ENCODE measurements at places on chromosomes 16 and 17. TPM values are rescaled to one million over a fixed set of nuclear protein-coding genes. Genes with fewer than 3 reads are reported as not detected.

GRCh38 chr16:86618431-86619238, 40.3 kb downstream of the FOXL1 start:
- peak; percentile 81 for DNase-seq

GRCh38 chr17:63774141-63774968, at the start of gene DDX42:
Gene DDX42, plus strand, starts transcription at chr17:63774170. Its CDS starts 12,880 bp downstream, at chr17:63787050.
- peak; percentile 63 for DNase-seq

DNA sequence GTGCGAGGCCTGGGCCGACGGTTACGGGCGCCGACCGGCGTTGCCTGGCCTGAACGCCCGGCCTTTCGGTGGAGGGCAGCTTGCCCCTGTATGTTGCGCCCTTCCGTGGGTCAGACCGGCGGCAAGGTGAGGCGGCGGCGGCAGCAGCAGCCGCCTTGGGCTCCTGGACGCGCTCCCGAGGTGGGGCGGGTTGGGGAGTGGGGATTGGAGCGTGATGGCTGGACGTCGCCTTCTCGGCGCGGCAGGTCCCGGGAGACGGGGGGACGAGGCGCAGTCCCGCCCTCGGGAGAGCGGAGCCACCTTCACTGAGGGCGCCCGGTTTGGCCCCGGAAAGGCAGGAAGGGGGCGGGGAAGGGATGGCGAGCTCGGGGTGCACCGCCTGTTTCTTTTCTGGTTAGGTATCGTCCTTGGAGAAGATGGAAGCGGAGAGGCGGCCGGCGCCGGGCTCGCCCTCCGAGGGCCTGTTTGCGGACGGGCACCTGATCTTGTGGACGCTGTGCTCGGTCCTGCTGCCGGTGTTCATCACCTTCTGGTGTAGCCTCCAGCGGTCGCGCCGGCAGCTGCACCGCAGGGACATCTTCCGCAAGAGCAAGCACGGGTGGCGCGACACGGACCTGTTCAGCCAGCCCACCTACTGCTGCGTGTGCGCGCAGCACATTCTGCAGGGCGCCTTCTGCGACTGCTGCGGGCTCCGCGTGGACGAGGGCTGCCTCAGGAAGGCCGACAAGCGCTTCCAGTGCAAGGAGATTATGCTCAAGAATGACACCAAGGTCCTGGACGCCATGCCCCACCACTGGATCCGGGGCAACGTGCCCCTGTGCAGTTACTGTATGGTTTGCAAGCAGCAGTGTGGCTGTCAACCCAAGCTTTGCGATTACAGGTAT, 671 bp downstream of the DGKE start:
- no peak for DNase-seq

- DNase-seq: no peak
Observed at GRCh38 chr17:59436900-59437299, 105.4 kb downstream of the YPEL2 start.

- DNase-seq: peak; percentile 38
Observed at GRCh38 chr17:65229621-65229995, 92.4 kb downstream of the RGS9 start.

The SLC46A1 gene
- 1.4 TPM for total RNA-seq

DNA sequence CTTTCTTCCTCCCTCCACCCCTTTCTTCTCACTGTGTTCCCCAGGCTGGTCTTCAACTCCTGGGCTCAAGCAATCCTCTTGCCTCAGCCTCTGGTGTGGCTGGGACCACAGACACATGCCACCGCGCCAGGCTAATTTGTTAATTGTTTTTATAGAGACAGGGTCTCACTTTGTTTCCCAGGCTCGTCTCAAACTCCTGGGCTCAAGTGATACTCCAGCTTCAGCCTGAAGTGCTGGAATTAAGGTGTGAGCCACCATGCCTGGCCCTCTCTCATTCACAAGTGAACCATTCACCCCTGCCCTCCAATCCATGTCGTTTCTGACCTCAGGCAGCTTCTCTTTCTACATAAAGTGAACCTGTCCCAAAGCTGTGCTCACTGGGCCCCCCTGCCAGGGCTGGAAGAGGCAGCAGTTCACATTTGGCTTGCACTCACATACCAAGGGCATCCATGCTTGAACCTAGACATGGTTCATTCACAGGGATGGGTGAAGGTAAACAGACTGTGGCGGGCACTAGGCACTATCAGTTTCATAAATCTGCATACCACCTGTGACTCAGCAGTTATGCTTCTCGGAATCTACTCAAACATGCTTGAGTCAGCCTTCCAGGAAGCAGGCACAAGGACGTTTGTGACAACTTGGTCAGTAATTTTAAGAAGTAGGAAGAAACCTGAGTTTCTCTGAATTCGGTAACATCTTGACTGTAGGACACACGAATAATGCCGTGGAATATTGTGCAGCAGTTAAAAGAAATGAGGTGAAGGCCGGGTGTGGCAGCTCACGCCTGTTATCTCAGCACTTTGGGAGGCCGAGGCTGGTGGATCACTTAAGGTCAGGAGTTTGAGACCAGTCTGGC, 6.0 kb upstream of the RNF213 start:
- DNase-seq: peak; percentile 90

GRCh38 chr17:5583426-5584382, 605 bp downstream of the NLRP1 start:
- DNase-seq: no peak

DNA sequence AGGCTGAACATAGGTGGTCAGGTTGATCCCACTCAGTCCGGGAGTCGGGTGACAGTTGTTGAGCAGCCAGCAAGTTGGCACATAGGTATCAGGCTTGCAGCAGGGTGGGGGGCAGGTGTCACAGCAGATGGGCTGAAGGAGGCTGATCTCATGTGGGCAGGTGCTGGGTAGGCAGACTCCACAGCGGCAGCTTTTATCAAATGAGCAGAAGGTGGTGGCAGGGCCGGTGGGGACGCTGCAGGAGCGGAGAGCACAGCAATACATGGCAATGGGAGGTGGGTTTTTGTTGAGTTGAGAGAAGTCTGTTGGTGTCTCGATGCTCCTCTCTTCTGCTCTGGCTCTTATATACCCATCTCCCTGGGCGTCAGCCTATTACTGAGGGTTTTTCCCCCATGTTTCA, at the start of gene KRTAP3-1:
Gene KRTAP3-1, minus strand, starts transcription at position 318 of the 400 bp plus-strand sequence. Its CDS starts 54 bp downstream, at position 264.
- DNase-seq: no peak

DNA sequence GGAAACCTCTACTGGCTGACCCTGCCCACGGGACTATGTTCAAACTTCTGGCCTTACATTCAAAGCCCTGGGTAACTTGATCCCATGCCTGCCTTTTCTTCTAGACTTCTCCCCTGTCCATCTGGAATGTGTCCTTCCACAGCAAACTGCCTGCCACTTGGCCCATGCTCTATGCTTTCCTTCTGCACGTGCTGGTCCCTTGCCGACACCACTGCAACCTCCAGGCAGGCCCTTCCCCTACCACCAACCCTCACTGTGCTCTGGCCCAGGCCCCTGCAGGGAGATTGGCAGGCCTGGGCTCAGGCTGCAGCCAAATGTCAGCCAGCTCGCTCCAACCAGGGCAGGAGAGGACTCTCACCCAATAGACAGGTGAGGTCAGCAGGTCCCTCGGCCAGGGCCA, 11.0 kb downstream of the HSD11B2 start:
- DNase-seq: no peak

The OR1D2 gene
- not detected for total RNA-seq

The TBC1D26 gene
- not detected for total RNA-seq

DNA sequence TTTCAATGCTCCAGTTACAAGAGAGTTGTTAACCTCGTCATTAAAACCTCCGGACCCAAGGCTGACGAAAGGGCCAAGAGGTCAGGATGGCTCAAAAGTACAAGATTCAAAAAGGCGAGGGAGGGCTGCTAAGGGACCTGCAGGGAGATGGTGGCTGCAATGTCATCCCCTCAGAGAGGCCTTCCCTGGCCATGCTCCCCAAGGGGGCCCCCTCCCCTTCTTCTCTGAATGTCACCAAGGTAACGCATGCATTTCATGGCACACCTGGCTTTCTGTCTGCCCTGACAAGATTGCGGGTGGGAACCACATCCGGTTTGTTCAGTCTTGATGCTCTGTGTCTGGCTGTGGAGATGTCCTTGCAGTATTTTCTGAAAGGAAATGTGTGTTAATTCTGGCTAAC, 89.9 kb downstream of the C16orf78 start:
- DNase-seq: no peak

The RAC3 gene
- total RNA-seq: 10.7 TPM

DNA sequence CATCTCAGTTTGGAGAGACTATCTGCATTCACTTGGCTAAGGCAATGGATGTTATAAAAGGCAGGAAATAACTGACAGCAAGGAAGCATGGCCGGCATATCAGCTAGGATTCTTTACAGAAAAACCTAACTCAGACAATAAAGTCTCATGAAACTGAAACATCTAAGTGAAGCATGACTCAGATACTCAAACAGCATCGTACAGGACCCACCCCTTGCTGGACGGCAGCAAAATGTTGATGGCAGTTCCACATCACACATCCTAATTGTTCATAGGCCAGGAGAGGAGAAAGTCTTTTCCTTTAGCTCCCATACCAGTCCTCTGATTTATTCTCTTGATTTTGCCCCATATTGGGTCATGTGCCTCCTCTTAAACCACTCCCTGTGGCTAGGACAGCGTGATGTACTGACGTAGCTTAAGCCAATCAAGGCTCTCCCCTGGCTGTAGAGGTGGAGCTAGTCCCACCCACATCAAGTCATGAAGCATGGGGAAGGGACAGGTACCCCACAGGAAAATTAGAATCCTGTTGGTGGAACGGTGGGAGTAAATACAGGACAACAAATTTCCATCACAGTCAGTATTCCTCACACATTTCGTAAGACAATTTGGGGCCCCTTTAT, 178.9 kb downstream of the IRX3 start:
- peak; percentile 4 for DNase-seq

The VMO1 gene
- total RNA-seq: 1.3 TPM

DNA sequence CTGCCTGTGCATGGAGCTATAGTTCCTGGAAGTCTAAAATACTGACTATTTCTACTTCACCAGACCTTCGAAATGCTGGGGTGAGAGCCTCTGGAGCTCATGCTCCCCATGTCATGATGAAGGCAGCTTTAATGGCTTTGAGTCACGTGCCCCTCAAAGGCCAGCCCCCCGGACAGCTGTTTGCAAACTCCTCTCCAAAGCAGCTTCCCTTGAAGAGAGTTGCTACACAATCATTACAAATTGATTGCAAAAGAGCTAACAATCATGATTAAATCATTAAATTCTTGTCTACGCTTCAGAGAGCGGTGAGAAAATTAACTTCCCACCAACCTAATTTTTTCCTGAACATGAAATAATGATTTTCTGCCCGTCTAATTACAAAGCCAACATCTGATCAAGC, 134.8 kb upstream of the IRX6 start:
- DNase-seq: no peak
